ENCODE measurements at places on chromosomes 4 and X. TPM values are rescaled to one million over a fixed set of nuclear protein-coding genes. Genes with fewer than 3 reads are reported as not detected.

- no peak for DNase-seq
These were observed 411.7 kb downstream of the ARHGAP24 start for GRCh38 chr4:85886665-85887064.

GRCh38 chr4:89298155-89298554, 9.4 kb downstream of the GPRIN3 start:
- DNase-seq, result peak; percentile 62

- DNase-seq, result no peak
These were observed 88.3 kb downstream of the AMELX start for GRCh38 chrX:11381464-11381863.

DNA sequence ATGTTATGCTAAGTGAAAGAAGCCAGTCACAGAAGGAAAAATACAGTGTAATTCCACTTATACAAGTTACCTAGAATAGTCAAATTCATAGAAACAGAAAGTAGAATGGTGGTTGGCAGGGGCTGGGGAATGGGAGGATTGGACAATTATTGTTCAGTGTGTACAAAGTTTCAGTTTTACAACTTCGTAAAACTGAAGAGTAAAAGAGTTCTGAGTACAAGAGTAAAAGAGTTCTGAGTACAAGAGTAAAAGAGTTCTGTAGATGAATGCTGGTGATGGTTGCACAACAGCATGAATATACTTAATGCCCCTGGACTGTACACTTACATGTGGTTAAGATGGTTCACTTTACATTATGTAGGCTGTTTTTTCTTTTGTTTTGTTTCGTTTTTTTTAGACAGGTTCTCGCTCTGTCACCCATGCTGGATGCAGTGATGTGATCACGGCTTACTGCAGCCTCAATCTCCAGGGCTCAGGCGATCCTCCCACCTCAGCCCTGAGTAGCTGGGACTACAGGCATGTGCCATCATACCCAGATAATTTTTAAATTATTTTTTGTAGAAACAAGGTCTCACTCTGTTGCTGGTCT, 230.9 kb downstream of the SOWAHB start:
- no peak for DNase-seq

ADH6 gene
- total RNA-seq, result not detected

- DNase-seq, result no peak
These were observed 51.7 kb downstream of the ADGRG2 start for GRCh38 chrX:19070555-19070994.

GRCh38 chrX:106168107-106168506, at the start of gene PWWP3B:
TSS of gene PWWP3B (plus strand) at chrX:106168305. CDS start at chrX:106205433, 37,128 bp downstream.
- DNase-seq, result no peak

- no peak for DNase-seq
These were observed 12.8 kb upstream of the CFAP299 start for GRCh38 chr4:80322716-80323115.

SOD3 gene
- not detected for total RNA-seq

GLRB gene
- total RNA-seq, result not detected

EMCN gene
- not detected for total RNA-seq

- no peak for DNase-seq
These were observed 44.4 kb upstream of the TAPT1 start for GRCh38 chr4:16270454-16271328.

GRCh38 chr4:145183023-145183422, 2.6 kb upstream of the OTUD4 start:
- no peak for DNase-seq

GATA1 gene
- total RNA-seq, result not detected

DNA sequence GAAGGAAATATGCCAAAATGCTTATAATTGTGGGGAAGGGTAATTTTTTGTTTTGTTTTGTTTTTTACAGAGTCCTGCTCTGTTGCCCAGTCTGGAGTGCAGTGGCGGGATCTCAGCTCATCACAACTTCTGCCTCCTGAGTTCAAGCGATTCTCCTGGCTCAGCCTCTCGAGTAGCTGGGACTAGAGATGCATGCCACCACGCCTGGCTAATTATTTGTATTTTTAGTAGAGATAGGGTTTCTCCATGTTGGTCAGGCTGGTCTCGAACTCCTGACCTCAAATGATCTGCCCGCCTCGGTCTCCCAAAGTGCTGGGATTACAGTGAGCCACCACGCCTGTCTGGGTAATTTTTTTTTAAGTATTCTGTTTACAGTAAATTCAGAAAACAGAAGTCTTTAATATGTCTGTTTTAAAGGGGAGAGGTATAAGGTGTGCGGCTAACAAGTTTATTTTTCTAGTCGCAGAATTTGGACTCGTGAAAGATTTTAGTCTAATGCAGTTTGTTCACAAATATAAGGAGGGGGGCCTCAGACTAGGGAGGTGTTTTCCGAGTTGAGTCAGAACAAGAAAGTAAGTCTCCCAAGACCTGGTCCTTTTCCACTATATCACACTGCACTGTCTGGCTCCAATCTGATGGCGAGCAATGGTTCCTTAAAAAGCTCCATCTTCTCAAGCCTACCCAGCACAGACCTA, 1.5 kb downstream of the ACSL1 start:
- DNase-seq, result no peak

DNA sequence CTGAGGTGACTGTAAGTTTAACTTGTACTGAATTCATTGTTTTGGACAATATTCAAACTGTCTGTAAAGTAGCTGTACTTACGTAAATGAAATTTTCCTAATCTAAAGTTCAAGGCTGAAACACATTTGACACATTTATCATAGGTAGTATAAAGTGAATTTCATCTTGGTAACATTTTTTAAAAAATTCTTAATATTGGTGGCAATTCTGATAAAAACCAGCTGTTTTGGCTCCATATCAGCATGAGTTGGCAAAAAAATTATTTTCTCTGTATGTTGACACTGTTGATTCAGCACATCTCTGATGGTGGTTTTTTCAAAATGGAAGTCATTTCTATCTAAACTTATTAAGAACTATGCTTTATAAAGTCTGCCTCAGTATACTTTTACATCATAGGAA, 30.9 kb downstream of the CXorf58 start:
- no peak for DNase-seq

GRCh38 chrX:103475381-103475780, 43.9 kb downstream of the RAB40A start:
- DNase-seq, result no peak

GRCh38 chr4:153523941-153524386, 57.8 kb downstream of the TMEM131L start:
- DNase-seq, result no peak

DNA sequence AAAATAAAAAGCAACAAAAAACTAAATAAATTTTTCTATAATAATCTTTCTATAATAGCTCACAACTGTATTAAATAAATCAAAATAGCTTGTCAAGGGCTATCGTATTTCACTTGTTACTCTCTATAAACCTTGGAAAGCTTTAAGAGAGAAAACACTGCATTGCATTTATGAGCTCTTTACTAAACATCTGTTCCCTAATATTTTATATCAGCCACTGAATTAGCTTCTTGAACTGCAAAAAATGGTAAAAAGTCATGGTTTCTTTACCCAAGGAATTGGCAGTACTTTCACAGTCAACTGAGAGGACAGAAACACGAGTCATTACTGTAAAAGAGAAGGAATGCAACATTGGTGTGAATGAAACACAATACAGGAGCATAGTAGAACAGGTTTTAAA, 671.2 kb downstream of the PCDH18 start:
- no peak for DNase-seq

DNA sequence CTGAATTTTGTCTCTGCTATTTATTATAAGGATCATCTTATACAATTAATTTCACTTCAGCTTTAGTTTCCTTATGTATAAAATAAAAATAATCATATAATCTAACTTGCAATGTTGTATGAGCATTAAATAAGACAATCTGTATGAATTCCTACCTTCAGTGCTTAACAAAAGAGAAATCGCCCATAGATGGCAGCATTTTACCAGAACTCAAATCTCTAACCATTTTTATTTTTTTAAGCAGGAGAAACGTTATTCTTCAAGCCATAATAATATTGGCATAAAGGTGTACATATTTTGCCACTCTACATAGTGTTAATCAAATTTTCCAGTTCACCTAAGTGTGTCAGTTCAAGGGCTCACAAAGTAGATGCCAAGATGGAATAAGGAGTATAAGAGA, 78.8 kb downstream of the TMEM47 start:
- no peak for DNase-seq

DNA sequence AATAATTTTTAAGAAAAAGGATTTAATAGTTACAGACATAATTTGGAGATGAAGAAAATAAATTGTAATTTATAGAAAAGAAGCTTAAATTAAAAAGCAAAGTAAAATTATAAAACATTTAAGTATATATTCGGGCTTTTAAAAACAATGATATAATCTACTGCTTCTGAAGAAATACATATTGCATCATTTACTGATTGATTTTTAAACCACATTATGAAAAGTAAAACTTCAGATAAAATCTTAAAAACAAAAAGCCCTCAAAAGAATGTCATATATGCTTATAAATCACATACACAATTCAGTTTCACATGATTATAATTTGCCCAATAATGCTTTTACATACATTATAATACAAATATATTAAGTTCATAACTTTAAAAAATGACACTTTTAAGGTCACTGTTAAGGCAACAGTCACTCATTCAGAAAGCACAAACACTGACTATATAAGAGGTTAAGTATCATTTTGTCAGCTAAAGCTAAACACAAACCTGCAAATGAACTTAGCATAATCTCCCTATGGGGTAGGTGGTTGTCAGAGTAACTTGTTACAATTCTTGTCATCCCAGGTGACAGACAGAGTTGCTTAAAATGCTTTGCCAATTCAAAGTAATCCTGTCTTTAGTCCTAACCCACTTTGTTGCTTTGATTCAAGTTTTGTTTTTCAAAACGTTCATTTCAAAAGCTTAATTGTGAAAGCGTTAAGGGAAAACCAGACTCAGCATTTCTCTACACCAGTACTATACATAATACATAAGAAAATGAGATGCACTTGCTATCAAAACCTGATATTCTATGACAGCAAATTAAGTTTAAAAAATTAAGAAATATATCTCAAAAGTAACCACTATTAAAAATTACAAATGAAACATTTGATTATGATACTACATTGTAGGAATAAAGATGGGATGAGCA, 90.6 kb upstream of the MAB21L2 start:
- no peak for DNase-seq

- DNase-seq, result no peak
These were observed 144.9 kb downstream of the POLA1 start for GRCh38 chrX:24838629-24839028.

SERTM2 gene
- not detected for total RNA-seq

DNA sequence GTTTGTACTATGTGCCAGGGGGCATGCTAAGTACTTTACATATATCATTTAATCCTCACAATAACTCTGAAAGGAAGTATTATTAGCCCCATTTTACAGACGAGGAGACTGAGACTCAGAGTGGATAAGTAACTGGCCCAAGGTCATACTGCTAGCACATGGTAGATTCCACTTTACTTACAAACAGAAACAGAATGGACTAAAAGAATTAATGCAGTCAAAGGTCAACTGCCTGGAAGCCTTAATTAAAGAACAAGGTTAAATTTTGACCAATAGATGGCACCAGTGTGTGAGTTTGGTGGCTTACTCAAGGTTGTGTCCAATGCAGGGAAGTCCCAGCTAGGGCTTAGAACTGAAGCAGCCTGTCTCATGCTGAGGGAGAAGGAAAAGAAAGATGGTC, 4.7 kb downstream of the RIPPLY1 start:
- DNase-seq, result no peak

DNA sequence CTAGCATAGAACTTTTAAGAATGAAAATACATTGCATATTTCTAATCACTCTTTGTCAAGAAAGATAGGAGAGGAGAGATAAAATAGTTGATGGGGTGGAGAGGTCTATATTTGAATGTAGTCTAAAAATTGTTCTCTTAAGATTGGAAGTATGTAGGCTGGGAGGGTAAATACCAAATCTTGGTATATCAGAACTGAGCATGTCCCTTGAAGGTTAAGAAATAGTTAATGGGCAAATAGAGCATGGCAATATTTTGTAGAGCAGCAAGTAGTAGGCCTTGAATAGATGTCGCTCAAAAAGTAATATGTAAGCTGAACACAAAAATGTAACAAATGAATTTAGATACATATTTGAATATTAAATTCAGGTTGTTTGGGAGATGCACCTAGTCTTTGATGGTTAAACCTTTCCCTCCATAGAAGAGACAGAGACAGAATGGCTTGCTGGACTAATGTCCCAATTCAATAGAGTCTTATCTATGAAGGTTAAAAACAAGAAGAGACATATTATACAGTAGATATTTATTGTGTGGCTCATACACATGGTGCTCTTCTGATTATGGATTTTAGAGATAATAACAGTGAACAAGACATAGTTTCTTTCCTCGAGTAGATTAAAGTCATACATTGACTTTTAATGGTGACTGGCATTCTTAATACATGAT, 12.5 kb downstream of the ALB start:
- no peak for DNase-seq

DCAF12L1 gene
- total RNA-seq, result not detected

DNA sequence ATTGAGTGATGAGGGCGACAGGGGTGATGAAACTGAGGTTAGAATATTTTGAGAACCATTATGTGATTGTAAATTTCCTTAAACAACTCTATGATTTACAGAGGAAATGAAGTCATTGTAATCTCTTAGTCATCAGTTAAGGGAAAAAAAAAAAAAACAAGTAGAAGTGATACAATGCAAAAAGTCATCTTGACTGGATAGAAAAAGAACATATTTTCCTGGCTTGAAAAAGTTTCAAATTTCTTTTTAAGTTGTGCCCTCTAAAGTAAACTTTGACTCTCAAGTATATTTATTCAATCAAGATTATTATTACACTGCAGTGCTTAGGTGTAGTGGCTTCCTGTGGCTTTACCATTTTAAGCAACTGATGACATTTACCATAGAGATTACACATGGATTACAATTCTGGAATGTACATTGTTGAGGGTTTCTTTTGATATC, 40.6 kb downstream of the GABRB1 start:
- no peak for DNase-seq

DNA sequence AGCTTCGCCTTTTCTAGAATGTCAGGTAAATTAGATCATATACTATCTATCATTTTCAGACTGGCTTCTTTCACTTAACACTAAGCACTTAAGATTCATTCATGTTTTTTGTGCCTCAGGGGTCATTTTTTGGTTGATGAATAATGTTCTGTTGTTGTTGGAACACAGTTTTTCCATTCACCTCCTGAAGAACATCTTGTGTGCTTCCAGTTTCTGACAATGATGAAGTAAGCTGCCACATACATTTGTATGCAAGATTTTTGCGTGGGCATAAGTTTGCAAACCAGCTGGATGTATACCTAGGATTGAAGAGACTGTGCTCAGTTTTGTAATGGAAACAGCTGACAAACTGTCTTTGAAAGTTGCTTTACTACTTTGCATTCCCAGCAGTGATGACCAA, 37.6 kb downstream of the MAGEA9 start:
- DNase-seq, result no peak

DNA sequence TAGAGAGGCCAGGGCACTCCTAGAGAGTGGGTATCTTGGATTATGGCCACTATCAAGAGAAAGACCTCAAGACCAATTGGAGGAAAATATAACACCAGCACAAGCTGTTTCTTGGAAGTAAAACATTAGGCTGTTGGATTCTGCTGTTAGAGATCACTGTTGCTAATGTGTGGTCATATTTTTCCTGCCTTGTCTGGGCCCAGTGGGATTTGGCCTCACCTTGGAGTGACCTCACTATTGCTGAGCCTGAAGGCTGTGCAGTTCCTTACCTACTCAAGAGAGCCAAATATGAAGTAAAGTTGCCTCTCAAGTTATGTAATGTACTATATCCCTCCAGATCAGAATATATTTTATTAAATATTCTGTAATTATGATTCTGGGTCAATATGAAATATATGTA, 355.4 kb upstream of the CTSO start:
- DNase-seq, result no peak

- no peak for DNase-seq
These were observed 26.4 kb upstream of the REPS2 start for GRCh38 chrX:16920075-16920474.

TLR6 gene
- 5.4 TPM for total RNA-seq

RNF128 gene
- total RNA-seq, result not detected

GRCh38 chr4:170202721-170203120, 113.0 kb upstream of the AADAT start:
- no peak for DNase-seq
